Non-pigmented ciliary epithelial cell (primary cell): ENCODE measurements at places on chromosomes 11 and 22.

- no peak for DNase-seq
Measured at GRCh38 chr11:121643479-121644186, 190.9 kb upstream of the SORL1-AS1 start.

DNA sequence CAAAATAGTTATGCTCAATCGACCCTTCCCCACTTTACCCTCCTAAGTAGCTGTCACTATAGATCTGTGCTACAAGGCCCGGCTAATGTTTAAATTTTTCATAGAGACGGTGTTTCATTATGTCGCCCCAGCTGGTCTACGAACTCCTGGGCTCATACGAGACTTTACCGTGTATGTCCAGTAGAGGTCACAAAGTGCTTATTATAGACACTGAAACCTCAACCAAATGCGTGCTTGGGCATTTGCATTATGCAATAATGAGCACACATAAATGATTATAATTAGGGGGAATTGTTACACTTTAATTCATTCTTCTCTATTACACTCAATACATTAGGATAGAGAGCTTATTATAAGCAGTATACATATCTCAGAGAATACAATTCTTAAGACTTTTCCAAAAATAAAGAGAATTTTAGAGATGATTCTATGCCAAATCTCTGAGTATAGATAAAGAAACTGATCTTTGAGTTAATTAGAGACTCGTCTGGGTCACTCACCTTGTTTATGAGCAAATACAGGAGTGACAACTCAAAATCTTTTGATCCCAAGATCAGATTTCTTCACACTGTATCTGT, 12.5 kb upstream of the MRPL16 start:
- no peak for DNase-seq

GRCh38 chr11:62721994-62722393, 5.3 kb downstream of the HNRNPUL2 start:
- no peak for DNase-seq

- DNase-seq = no peak
Measured at GRCh38 chr22:43550672-43551071, 138.9 kb downstream of the MPPED1 start.

DNA sequence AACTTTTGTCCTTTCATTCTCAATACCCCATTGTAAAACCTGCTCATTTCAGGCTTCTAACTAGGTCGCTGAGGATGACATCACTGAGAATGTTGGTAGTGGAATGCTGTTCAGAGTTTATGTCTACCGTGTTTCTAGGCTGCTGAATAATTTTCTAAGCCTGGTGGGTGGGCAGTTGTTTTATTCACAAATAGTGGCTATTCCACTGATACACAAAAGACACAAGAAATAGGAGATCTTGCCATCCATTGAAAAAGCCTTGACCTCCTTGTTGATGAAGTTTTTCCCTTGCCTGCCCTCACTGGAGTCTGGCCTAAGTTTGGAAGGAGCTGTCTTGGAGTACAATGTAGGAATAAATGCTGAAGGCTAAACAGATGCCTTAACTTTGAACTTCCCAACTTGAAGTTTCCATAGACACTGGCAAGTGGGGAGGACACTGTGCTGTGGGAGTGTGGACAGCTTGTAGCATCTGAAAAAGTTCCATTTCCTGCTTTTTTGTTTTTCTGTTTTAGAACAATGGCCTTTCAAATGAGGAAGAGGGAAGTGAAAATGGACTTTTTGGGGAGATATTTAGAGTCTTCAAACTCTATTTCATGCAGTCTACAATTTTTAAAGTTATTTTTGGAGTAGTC, 59.2 kb downstream of the TRIM44 start:
- no peak for DNase-seq

DNA sequence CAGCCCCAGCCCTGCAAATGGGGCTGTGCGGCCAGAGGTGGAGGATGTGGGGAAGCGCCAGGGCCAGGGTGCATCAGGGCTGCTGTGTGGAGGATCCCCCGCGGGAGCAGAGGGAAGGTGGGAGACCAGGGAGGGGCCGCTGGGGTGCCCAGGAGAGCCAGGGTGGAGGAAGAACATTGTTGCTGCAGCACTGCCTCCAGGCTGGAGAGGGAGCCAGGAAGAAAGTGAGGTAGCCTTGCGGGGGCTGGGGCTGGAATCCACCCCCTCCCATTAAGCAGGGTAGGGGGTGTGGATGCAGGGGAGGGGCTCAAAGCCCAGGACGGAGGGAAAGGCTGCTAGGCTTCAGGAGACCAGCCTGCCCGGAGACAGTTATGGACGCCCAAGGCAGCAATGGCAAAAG, 15.0 kb downstream of the CABP7 start:
- no peak for DNase-seq

DNA sequence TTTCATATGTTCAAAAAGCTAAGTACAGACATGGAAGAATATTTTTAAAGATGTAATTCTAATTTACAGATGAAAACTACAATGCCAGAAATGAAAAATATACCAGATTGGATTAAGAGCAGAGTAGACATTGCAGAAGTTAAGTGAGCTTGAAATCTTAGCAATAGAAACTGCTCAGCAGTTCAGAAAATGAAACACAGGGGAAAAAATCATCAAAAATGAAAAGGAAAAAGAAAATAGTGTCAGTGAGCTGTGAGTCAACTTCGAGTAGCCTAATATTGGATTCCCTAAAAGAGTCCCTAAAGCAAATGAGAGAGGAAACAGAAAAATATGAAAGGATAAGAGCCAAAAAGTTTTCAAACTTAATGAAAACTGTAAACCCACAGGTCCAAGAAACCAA, 25.8 kb upstream of the IL10RA start:
- DNase-seq = no peak

DNA sequence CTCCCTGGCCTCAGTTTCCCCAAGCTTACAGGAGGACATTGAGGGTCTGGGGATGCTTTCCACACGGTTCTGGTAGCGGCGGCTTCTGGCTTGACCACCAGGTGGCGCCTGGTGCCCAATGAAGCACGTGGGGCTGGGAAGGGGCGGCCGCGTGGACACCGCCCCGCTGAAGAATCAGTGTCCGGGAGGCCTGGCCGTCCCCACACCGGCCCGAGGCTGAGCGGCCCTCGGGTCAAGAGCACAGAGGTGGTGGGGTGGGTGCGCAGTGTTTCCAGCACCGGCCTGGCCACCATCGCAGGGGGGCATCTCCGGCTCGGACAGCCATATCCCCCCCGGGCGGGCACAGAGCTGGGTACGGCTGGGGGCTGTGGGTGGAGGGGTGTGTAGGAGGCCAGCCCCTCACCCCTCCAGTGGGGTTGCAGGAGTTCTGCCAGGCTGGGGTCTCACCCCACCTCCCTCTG, 27.8 kb upstream of the PPARA start:
- no peak for DNase-seq

- no peak for DNase-seq
Measured at GRCh38 chr11:36751996-36752395, 154.0 kb upstream of the RAG2 start.

DNA sequence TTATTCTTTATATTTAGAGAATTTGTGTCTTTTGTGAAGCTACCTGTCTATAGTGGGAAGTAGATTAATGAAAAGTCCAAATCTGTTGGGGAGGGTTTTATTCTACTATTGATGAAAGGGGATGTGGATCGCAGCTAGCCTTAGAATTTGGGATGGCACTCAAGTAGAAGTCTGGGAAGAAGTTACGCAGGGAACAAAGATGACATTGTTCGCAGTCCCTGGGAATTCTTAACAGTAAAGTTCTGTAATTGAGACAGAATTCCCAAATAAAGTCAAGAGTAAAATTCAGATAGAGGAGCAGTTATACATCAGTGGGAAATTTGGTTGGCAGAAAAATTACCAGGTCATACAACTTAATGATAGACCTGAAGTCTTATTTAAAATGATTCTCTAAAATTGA, 64.1 kb downstream of the ATM start:
- no peak for DNase-seq

DNA sequence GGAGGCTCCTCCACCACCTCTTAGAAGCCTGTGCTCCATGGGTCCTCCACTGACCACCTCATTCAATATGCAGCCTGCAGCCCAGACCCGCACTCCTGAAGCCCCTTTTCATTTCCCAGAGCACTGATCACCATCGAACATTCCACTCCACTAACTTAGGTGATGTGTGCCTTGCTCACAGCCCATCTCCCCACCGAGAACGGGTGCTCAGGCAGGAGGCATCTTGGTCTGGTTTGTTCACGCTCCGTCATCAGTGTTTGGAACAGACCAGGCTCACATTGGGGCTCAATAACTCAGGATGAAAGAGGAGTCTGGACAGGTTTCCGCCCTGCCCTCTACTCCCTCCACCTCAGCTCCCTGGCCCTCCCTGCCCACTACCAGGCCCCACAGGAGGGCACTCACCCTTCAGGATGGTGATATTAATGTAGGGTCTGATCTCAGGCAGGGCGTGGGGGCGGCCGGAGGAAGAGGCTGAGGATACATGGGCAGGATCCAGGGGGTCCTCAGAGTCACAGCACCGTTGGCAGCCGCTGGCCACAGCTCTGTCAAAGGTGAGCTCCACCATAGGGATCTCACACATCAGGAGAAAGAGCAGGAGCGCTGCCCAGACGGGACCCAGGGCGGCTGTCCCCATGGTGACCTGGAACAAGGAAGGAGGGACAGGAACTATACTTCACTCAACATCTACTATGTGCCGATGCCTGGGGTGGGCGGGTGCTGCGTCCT, 3.1 kb downstream of the C1QTNF6 start:
- no peak for DNase-seq

DNA sequence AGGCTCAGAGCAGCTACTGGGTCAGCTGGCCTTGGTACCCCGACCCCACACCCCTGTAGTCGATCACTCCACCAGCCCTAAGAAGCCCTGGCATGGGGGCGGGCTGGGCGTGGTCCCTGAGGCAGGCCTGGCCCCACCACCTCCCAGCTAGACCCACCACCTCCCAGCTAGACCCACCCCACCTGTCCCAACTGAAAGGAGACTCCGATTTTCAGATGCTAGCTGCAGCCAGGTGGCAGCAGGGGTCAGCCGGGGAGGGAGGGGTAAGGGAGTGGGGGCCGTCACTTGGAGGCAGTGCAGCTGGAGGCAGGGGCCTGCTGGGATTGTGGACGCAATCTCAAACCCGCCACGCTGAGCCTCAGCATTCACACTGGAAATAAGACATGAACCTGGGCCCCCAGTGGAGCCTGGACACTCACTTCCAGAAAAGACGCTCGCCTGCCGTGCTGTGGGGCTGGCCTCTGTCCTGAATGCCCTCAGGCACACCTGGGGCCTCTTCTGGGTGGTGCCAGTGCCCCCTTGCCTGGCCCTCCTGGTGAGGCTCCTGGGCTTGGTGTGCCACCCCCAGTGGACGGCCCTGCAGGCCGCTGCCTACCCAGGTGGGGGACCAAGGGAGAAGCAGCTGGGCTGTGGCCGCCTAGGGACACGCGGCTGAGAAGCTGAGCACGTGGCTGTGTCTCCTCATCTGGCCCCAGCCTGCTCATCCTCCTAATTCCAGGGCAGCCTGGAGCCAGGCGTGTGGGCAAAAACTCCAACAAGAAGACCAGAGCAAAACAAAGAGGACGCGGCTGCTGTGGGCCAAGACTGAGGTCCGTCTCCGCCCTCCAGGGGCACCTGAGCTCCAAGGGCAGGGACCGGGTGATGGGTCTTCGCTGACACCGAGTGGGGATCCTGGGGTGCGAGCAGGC, 26.7 kb downstream of the OSBPL5 start:
- no peak for DNase-seq

- no peak for DNase-seq
Measured at GRCh38 chr11:26243426-26243825, 88.5 kb upstream of the ANO3 start.

GRCh38 chr11:111797145-111797581, 31.0 kb upstream of the PPP2R1B start:
- no peak for DNase-seq

GRCh38 chr11:13104619-13105236, 95.6 kb downstream of the RASSF10 start:
- no peak for DNase-seq

DNA sequence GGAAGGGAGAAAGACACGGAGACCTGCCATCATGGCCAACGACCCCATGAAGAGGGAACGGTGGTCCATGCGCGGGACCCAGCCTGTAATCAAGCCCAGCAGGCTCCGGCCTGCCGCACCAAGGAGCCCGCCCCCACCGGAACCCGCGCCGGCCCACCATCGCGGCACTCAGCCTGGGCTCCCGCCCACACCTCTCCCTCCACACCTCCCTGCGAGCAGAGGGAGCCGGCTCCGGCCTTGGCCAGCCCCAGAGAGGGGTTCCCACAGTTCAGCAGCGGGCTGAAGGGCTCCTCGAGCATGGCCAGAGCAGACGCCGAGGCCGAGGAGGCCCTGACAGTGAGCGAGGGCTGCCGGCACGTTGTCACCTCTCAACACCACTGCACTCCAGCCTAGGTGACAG, 1302.8 kb upstream of the CNTN5 start:
- DNase-seq = no peak

DNA sequence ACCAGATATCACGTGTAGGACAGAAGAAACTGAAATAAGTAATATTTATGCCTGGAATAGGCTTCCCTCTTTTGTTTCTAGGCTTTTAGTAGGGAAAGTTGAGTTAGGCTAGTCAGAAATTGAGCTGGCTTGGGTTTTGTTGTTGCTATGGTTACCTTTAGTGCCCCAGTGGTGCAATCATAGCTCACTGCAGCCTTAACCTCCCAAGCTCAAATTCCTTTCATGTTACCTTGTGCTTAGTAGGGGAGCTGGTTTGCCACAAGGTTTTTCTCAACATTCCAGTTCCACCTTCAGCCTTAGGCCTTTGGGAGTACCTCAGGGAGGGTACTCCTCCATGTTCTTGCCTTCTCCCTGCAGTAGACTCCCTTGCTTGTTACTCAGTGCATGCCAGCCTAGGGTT, 69.1 kb upstream of the SUSD2 start:
- no peak for DNase-seq

DNA sequence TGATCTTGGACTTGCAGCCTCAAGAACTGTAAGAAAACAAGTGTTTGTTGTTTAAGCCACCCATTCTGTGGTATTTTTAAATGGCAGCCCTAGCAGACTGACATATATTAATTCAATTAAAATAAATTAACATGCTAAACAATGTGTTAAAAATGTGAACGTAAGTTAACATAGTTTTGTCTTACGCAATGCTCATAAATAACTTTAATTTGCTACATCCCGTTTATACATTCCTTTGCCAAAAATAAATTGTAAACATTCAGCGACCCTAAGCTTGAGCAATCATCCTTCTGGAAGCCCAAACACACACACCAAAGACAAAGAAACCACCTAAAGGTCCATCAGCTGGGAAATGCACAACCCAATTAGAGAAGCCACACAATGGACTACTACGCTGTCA, 70.4 kb downstream of the CELSR1 start:
- no peak for DNase-seq
